ENCODE measurements at places on chromosomes 13 and 19.
A peak's percentile ranks its signal among the peaks of the same experiment; 100 is the strongest.

GRCh38 chr19:10817291-10818038 is 18.5 kb downstream of the TMED1 start:
- no peak for DNase-seq

DNA sequence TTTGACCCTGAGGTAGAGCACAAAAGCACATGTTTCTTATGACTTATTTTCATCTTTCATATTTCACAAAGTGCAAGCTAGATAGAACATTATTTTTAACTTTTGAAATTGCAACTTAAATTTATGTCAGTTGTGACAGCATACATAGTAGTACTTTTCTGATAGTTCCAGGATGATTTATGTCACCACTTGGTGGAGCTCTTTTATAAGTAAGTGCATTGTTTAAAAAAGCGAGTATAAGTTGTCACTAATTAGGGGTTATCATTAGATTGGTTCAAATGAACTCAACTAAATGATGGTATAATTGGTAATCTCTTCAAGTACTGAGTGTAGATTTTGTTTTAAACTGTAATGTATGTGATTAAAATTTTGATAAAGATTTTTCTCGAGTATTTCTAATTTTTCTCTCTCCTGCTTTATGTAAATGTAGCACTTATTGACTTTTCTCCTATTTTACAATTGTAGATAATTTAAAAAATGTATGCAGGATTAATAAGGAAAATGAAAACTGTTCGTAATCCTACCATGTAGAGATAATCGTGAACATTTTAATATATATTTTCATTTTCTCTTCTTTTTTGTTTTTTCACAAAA is 31.1 kb downstream of the RB1 start:
- peak; percentile 57 for DNase-seq

DNA sequence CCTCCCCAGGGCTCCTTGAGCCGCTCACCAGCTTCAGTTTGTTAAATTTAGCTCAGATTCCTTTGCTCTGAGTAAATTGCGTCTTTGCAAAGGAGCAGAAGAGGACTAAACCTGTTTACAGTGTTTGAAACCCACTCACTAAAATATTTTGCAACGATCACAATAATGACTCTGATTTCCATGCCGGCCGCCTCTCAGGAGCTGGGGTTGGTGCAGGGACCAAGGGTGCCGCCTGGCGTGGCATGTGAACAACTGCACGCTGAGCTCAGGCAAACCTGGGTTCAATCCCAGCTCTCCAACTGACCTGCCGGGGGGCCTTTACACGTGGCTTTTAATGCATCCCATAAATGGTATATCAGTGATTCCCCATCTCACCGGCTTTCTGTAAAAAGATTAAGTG is 68.7 kb upstream of the CACNA1A start:
- DNase-seq: no peak

- no peak for DNase-seq
Measured at GRCh38 chr19:40810160-40810559, 11.2 kb downstream of the EGLN2 start.

DNA sequence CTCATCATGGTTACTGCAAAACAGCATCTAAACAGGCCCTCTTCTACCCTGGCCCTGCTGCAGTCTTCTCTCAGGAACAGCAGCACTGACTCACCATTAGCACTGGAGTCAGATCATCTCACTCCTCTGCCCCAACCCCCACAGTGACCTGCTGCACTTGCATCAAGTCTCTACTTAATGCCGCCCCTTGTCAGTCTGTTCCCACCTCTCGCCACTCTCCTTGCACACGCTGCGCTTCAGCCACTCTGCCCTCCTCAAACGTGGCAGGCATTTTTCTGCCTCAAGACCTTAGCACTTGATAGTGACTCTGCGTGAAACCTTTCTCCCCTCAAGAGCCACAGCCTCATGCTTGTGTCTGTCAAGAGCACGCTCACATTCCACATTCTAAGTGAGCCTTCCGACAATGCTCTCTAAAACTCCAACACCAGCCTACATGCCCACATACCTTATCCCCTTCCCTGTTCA is 22.1 kb downstream of the MIPEP start:
- DNase-seq: no peak

DNA sequence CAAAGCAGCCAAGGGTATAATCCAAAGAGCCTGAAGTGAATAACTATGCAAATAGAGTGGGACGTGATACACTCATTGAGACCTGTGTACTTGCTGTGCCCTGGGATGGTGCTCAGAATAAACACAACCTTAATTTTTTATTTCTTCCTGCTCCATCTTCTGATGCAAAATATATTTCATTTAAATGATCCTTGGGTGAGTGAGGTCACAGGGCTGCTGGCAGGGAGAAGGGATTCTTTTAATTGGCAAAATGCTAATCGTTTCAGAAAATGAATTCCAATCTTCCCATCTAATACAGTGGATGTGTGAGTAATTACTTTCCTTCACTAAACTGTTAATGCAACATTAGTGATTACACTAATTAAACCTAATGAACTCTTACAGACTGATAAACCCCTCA is 63.5 kb downstream of the SIAH3 start:
- DNase-seq: no peak

DNA sequence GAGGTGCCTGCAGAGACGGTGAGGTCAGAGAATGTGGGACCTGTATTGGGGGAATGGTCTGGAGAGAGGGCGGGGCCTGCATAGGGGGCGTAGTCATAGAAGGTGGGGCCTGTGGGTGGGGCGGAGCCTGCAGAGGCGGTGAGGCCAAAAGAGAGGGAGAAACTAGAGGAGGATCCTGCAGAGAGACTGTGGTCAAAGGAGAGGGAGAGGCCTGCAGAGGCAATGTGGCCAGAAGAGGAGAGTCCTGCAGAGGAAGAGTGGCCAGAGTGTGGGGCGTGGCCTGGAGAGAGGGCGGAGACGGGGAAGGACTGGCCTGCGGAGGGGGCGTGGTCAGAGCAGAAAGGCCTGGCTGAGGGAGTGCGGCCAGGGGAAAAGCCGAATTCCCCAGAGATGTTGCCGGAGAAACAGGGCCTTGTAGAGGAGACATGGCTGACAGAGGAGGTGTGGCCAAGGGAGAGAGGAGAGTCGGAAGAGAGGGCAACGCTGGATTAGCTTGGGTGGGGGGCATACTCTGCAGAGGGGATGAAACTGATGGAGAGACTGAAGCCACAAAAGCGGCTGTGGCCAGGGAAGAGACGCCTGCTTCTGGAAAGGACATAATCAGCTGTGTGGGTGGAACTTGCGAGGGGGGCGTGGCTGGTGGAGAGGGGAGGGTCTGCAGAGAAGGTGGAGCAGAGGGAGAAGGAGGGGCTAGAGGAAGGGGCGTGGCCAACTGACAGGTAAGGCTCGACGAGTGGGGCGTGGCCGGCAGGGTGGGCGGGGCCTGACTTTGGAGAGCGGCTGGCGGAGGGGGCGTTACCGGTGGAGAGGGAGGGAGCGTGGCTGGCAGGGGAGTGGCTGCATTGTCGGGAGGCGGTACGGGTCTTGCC is 2.5 kb downstream of the PRR36 start:
- DNase-seq: peak; percentile 74

- no peak for DNase-seq
Measured at GRCh38 chr19:8355631-8356402, 8.1 kb upstream of the ANGPTL4 start.

DNA sequence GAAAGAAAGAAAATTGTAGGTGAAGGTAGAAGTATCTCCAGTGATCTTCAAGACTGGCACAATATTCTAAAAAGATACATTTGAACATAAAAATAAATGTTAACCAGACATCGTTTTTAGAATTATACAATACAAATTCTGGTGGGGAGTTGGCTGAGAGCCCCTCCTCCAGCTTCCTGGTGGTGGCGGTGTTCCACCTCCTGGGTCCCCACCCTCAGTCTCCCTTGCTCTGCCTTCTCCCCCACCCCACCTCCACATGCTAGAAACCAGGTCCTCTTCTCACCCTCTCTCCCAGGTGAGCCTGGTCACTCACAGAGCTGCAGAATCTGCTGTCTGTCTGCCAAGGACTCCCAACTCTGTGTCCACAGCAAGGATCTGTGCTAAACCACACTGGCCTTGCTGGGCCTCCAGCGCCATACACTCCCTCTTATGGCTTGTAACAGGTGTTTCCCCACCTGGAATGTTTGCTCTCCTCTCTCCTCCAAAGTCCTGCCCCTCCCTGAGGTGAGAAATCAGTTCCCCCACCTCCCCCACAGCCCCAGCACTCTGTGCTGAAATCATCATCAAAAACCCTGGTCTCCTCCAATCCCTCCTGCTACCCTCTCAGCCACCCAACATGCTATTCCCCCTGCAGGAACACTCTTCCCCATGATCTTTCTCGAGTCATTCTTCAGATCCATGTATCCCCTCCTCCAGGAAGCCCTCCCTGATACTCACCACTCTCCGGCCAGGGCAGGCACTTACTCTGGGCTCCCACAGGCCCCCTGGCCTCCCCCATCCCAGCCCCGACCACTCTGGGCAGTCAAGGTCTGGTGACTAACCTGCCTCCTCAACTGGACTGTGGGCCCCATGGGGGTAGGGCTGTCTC is 20.5 kb upstream of the CYP2S1 start:
- no peak for DNase-seq

DNA sequence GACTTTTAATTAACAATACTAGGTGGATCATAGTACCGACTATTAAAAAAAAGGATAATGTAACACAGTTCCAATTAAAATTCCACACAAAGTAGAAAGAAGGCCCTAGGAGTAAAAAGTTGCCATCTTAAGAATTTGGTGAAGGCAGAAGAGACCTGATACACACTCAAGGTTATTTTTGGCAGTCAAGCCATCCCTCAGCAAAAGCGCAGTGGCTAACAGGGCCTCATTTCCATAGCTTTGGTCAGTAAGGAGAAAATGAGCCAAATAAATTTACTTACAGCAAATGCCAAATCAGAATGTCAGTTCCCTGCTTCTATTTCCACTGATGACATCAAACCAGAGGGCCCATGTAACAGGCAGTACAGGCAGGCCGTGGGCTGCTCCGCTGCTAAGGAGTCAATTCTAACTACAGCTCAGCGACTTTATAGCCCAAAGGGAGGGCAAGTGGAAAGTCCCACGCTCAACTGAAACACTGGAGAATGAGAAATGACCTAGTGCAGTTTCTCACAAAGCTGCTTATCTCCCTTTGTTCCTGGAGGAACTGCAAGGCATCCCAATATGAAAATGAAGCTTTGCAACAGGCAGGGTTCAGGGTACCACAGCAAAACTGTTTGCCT is 6.3 kb downstream of the ARGLU1 start:
- peak; percentile 25 for DNase-seq

DNA sequence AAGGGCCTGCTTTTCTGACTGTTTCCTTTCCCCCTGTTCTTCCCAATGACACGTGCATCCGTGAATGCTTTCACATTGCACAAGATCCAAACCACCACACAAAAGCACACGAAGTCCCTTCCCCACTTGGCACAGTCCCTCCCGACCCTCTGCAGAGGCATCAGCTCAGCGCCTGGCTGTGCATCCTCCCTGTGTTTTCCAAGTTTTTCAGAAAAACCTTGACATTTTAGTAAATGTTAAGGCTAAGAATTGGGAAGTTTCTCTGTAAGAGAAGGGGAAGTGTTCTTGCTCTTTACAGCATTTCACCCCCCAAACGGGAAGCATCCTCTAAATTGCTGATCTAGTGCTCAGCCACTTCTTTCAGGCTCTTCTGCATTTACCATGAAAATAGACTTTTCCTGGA is 94.5 kb upstream of the TM9SF2 start:
- peak; percentile 42 for DNase-seq

DNA sequence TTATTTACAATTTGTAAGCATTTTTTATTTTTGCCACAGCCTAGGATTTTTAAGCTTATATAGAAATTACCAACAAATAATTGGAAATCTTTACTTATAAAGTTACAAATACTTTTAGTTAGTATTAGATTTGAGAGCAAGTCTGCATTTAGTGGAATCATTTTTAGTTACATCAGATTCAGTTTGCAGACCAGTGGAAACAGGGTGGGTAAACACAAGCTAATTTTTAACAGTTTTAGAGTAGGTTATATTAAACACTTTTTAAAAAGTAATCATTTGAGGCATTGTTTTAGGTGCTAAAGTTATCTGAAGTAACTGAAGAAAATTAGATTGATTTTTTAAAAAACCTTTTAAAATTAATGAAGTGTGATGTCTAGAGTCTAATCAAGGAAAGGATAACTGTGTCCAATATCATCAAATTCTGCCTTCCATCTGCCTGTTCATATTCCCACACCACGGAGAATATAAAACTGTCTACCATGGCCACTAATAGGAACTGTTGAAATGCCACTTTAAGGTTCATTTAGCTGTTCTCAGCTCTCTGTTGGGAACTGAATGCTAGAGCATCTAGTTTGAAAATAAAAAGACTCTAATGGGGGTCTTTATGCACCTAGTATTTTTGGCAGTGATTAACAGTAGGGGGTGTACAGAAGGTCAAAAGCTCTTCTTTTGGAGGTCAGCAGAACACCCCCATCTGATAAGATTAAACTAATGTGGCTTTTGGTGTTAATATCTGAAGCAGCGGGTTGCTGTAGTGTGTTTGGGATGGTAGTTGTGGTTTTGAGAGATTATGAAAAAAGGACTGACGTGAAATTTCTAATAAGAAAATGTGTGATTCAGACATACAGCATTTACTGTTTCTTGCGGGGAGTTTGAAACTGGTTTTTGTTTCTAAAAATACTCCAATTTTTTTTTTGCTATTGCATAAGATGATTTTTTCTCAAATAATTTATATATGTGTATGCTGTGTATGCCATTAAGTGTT is 66.5 kb downstream of the NDFIP2 start:
- no peak for DNase-seq

DNA sequence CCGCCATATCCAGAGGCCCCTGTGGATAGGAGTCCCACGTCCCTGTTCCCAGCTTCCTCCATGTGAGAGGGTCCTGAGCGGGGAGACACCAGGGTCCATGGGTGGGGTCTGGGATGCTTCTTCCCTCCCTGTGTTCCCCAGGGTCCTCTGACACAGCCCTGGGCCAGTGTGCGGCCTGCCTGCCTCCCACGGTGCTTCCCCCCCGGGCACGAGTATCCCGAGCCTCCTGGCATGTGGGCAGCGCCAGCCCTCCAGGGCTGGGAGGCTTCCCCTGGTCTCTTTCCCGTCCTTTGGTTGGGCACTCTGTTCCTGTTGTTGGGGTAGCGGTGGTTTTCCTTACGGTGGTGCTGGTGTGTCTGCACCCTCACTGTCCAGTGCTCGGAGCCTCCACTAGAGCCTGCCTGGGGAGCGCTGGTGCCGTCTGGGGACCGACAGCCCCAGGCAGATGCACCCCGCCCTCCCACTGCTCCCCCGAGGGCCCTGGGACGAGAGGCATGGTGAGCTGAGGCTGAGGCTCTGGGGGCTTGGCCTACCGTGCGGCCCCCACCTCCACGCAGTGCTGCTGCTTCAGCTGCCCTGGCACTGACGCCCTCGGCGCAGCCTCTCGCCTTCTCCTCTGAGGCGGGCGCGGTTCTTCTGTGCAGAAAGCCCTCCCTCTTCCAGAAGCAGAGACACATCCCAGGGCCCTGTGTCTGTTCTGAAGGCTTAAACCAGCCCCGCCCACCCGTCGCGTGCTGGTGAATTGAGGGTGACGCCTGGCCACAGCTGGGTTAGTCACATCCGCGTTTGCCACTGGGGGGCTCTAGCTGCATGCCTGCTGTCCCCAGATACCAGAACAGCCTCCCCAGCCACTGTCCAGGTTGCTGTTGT is 27.9 kb downstream of the PLEKHJ1 start:
- no peak for DNase-seq

GRCh38 chr13:51638216-51638871 is 54.1 kb downstream of the WDFY2 start:
- peak; percentile 32 for DNase-seq
